ENCODE measurements at places on chromosomes 5 and 9.

DNA sequence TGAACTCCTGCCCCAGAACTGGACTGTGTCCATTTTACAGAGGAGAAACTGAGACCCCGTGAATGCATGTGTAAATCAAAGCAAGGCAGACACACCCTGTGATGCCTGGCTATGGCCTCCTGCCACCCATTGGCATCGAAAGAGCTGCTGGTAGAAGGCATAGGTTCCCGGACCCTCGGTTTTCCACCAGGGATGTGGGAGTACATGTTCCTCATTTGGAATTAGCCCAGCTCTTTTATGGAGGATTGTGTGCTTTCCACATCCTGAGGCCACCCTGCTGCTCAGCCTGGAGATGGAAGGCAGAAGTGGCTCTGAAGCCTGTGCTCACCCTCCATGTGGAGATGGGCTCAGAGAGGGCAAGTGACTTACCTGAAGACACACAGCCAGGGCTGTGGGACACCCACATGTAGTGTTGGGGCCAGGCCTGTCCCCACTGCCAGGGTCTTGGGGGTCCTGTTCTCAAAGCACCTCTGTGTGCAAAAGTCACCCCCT, 2.8 kb downstream of the SUSD3 start:
- DNase-seq, result no peak

DNA sequence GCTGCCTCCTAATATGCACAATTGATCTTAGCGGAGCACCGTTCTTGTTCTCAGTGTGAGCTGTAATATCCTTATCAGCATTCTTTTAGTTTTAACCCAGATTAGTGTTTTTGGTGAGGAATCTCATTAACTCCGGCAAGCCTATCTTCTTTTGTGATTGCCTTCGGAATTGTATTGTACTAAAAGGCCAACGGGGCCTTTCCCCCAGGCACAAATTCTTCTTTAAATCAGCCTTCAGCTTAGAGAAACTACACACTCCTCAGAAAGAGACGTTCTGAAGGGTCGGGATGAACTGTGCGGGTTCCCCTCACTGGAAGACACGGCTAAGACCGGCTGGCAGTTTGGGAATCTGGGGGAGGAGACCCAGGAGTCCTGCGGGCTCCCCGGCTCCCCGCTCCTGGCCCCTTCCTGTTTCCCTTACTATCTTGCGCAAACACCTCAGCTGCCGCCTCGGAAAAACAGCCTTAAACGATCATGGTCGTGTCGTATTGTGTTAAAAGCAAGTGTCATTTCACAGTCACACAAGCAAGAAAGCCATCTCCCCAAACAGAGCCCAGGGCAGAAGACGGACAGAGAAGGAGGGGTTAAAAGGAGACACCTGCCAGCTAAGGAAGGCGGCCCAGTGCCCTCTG, 353.1 kb upstream of the IRX2 start:
- no peak for DNase-seq

DNA sequence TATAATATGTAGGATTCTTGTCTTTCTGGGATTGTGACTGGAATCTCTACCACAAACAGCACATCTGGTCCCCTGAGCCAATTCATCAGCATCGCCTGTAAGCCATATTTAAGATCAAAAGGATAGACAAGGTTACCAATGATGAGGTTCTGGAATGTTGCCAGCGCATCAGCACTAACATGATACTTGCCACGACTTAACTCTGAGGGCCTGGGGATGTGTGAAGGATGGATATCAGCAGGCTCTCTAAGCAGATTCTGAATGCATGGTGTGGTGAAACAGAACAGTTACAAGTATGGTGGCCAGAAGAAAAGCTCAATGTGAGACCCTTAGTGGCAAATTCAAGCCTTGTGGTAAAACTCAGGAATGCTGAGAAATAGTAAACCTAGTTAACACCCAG, 143.0 kb downstream of the XRCC4 start:
- DNase-seq, result no peak

DNA sequence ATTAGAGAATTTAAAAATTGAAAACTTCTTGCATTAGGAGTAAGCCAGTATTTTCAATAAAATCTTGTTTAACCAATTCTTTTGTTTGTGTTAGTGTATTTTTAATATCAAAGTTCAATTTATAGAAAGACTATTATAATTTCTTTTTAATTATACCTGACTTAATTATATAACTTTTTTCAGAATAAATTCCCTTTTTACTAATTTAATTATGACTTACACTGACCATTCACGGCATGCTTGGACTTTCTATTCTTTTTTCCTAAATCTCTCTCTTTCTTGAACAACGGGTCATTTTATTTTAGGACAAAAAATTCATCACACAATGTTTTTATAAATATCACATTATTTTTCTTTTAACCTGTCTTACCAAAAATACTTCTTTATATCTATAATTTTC, 555.3 kb upstream of the PTGER4 start:
- no peak for DNase-seq

DNA sequence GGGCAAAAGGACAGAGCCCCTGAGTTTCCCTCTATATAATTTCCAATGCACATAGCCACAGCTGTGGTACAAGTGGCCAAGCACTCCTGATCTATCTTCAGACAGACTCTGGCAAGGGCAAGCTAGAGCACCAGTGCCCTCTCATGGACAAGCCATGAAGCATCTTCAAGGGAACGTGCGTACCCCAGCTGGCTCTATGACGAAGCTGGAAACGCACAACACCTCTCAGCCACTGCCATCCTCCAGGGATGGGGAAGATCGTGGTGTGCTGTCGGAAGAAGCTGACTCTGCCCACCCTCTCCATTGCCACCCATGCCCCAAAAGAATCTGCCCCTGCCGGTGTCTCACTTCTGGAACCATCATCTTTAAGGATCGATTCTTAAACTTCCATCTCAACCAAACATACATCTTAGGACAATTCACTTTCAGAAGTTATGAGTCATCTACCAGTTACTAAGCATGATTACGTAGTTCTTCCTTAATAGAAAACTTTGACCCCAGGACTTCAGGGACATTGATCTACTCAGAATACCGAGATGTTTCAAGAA, 482.9 kb downstream of the AGTPBP1 start:
- DNase-seq, result no peak

GRCh38 chr5:167754501-167755021, 536.9 kb upstream of the WWC1 start:
- no peak for DNase-seq

DNA sequence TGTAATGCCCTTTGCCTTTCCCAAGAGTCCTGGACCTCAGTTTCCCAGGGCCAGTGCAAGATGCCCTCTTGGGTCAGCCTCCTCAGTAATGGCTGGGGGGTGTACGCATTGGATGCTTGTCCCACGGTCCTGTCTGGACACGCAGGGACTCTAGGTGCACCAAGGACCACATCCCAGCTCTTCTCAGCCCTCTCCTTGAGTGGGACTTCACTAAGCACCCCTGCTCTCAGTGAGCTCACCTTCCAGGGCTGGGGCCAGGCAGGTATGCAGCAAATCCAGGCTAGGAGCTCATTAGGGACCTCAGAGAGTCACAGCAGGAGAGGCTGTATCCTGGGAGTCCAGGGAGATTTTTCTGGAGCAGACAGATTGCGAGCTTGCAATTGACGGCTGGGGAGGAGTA, 59.8 kb downstream of the MACROH2A1 start:
- no peak for DNase-seq

GRCh38 chr5:143261748-143262392, 141.6 kb downstream of the NR3C1 start:
- DNase-seq, result no peak

- no peak for DNase-seq
Observed at GRCh38 chr5:15691521-15691920, 191.5 kb downstream of the FBXL7 start.

GRCh38 chr5:14108170-14108996, 34.8 kb upstream of the TRIO start:
- DNase-seq, result no peak

GRCh38 chr5:6784481-6784880, 71.2 kb downstream of the TENT4A start:
- DNase-seq, result no peak

- no peak for DNase-seq
Observed at GRCh38 chr9:5025416-5025815, 40.3 kb downstream of the JAK2 start.

- no peak for DNase-seq
Observed at GRCh38 chr5:78245136-78245535, 49.4 kb downstream of the AP3B1 start.

DNA sequence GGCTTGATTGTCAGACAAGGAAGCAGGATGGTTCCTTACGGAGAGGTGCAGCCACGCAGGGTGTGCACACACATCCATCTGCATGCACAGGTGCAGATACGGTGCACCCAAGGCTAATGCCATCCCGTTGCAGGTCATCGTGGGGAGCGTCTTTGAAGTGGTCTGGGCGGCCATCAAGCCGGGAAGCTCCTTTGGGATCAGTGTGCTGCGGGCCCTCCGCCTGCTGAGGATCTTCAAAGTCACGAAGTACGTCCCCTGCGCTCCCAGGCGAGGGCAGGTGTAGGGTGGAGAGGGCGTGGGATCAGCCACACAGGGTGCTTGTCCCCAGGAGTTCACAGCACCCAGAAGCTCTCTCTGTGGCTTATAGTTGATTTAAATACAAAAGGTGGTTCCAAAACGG, 106.4 kb downstream of the CACNA1B start:
- DNase-seq, result no peak

- no peak for DNase-seq
Observed at GRCh38 chr9:136849960-136850865, 1.0 kb downstream of the PHPT1 start.

DNA sequence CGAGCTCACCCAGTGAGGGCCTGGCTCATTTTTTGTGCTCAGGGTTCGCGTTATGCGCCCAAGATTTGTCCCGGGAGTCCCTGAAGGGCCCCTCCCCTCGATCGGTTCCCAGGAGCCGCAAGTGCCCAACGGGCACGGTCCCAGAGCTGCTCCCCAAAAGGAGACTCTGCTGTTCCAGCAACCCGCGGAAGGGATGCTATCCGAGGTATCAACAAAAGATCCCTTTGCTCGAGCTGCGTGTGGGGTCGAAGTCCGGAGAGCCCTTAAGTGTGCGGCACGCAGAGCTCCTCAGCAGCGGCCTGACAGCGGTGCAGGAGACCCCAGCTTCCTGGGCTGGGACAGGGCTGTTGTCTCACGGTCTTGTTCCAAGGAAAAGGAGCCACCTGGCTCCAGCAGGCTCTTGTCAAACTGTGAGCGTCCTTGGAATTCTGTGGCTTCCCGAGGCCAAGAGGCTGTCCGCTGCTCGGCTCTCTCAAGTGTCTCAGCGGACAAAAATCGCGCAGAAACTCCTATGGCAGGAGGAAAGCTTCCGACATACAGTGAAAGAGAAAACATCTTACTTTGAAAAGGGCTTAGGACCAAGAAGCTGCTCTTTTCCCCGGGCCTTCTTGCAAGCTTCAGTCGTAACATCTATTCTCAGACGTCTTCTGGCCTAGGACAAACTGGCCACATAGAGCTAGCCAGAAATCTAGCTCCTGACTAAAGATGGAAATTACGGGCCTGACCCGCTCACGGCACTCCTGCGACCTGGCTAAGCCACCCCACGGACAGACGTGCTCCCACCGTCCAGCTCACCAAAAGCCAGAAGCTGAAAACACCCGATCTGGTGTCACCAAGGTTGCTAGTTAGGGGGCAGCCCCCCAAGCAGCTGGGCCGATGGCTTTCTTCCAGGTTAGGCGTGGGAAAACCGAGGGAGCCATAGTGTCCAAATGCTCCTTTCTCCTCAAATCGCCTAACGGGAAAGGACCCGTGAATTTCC, 2.6 kb upstream of the FOXB2 start:
- no peak for DNase-seq

DNA sequence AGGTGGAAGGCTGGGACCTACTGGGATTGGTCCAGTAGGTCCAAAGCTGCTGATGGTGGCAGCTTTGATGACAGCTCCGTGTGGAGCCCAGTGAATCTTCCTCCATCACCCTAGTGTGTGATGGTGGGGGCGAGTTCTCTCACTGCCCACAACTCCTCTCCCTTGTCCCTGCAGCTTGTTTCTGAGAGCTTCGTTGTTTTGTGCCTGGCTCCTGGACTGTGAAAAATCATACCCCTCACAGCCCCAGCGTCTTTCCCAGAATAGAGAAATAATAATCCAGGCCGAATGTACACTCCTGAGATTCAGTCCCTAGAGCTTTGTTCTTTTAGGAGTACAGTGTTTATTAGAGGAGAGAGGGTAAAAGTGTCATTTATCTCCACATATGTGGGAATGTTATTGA, 372.2 kb downstream of the ENC1 start:
- no peak for DNase-seq

DNA sequence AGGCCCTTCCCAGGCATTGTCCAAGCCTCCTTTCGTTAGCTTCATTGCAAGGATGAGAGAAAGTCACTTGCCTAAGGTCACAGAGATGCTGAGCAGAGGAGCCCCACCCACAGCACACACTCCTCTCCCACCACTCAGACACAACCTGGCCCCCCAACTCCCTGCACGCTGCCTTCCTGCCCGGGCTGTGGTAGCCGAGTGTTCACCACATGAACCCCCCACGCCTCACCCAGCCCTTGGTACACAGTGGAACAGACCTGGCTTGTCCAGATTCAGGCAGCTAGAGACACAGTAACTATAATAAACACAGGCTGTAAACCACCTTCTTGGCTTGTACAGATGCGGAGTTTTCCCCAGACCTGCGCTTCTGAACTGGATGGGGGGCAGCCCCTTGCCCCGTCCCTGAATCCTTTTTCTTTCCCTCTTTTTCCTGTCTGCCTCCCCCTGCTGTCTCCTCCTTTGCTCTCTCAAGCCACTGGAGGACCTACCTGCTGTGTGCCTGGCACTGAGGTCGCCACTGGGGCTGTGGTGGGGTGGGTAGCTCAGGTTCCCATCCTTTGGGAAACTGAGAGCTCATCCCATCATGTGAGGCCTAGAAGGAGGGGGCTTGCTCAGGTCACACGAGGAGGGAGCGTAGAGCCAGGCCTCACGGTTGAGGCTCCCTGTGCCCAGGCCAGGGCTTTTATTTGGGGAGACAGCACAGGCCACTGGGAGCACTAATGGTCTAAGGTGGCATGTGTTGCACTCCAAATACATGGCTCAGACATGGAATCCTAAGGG, 55.7 kb upstream of the SYNPO start:
- DNase-seq, result no peak

GRCh38 chr9:72618811-72619210, 97.4 kb downstream of the TMC1 start:
- no peak for DNase-seq

- peak; percentile 14 for DNase-seq
Observed at GRCh38 chr5:76325876-76326491, 77.1 kb upstream of the IQGAP2 start.

DNA sequence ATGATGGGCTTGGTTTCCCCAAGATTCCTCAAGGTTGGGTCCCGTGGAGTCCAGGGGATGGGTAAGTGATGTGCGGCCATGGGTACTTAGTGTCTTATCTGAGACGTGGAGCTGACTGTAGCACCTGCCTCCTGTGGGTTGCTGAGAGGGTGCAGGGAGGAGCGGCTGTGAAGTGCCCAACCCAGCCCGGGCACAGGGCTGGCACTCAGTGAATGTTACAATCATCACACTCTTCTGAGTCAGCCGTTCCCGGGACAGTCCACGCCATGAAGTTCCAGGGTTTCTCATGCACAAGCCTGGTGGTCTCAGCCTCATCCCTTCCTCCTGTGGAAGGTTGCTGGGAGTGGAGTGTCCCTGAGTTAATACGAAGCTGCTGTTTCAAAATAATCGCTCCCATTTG, 29.1 kb downstream of the NTNG2 start:
- DNase-seq, result no peak

- no peak for DNase-seq
Observed at GRCh38 chr9:125893277-125893676, 146.1 kb downstream of the PBX3 start.

All from stimulated activated CD8-positive, alpha-beta memory T cell treated with anti-CD3 and anti-CD28 coated beads, Interleukin-2, amount 100 ng/mL, for 1 hour (primary cell).